Suprapubic skin (tissue), 4 donors: ENCODE measurements at places on chromosomes 2 and 18. TPM values are rescaled to one million over a fixed set of nuclear protein-coding genes. Genes with fewer than 3 reads are reported as not detected.
A peak's percentile ranks its signal among the peaks of the same experiment; 100 is the strongest.

GRCh38 chr2:23550553-23550952 lies 165.6 kb downstream of the KLHL29 start:
- H3K27me3 ChIP-seq: no peaks in the 10 kb centered on the region
- no peak overlapping the region for H3K4me3 ChIP-seq
- no peaks in the 10 kb centered on the region for H3K36me3 ChIP-seq
- H3K4me1 ChIP-seq: peaks cover 18% of the 10 kb centered on the region

DNA sequence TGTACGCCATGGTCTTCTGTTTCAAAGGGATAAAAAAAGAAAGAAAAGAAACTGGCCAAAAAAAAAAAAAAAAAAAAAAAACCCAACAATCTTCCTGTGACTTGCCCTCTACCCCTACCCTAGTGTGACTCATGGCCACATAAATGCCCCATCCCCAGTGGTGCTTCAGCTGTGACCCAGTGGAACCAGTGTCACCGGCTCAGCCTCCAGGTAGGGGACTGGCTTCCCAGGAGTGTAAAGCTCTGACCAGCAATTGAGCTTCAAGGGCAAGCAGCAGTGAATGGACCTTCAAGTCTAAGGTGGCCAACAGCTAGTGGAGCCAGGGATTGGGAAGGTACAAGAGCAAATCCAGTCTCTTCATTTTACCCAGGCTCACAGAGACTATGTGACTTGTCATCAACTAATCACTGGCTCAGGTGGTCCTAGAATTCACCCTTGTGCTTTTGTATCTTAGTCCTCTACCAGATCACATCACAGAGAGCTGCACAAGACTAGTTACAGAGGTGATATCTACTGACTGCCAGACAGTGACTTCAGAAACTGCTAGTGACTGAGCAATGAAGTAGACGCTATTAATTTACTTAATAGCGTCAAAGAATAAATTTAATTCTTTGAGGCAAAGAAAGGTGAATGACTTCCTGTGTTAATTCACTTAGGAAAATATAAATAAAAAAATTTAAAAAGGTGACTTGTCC lies 1.3 kb upstream of the TGFBRAP1 start:
- H3K4me1 ChIP-seq: peaks cover 26% of the 10 kb centered on the region
- no peaks in the 10 kb centered on the region for H3K36me3 ChIP-seq
- peak overlapping the region; percentile 84 for H3K4me3 ChIP-seq
- no peak overlapping the region for H3K27ac ChIP-seq
- H3K27me3 ChIP-seq: no peaks in the 10 kb centered on the region

GRCh38 chr2:43194121-43194869 lies 32.1 kb downstream of the ZFP36L2 start:
- peaks cover 3% of the 10 kb centered on the region for H3K4me1 ChIP-seq
- H3K36me3 ChIP-seq: no peaks in the 10 kb centered on the region
- no peak overlapping the region for H3K27ac ChIP-seq
- DNase-seq: no peak

DNA sequence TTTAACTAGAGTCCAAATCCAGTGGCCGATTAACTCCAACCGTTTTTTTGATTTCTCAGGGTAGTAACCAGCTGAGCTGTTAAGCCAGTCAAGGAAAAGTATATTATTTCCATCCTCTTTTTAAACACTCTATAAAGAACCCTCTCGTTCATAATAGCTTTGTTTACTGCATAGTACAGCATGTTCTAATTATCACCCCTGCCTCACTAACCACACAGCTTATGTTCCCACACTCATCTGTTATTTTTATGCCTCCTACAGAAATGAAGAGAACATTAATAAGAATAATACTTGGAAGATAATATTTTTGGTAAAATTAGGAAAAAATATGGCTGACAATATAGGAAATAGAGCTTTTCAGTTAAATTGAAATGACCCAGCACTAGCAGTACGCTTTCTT lies 2132.8 kb upstream of the CELF4 start:
- no peak for DNase-seq
- H3K27ac ChIP-seq: no peak overlapping the region
- H3K27me3 ChIP-seq: no peaks in the 10 kb centered on the region
- no peak overlapping the region for H3K4me3 ChIP-seq

ANKRD30B gene
- total RNA-seq: not detected

GRCh38 chr2:37472959-37473358 lies 128.5 kb downstream of the QPCT start:
- DNase-seq: no peak
- no peak overlapping the region for H3K4me3 ChIP-seq
- H3K36me3 ChIP-seq: no peaks in the 10 kb centered on the region
- H3K27me3 ChIP-seq: no peaks in the 10 kb centered on the region
- peaks cover 11% of the 10 kb centered on the region for H3K4me1 ChIP-seq

DNA sequence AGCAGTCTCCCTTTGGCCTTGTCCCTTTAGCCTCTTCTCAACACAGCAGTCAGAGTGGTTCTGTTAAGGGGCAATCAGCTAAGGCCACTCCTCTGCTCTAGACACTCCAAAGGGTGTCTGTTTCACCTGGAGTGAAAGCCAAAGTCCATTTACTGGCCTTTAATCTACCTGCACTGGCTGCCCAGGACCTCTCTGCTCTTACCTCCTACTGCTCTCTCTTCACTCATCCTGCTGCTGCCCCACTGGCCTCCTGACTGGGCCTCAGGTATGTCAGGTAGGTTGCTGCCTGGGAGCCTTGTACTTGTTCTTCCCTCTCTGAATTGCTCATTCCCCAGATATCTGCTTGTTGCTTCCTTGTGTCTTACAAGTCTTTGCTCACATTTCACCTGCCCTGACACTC lies 68.2 kb downstream of the PIKFYVE start:
- no peak overlapping the region for H3K4me3 ChIP-seq
- no peak for DNase-seq
- H3K27me3 ChIP-seq: no peaks in the 10 kb centered on the region

DNA sequence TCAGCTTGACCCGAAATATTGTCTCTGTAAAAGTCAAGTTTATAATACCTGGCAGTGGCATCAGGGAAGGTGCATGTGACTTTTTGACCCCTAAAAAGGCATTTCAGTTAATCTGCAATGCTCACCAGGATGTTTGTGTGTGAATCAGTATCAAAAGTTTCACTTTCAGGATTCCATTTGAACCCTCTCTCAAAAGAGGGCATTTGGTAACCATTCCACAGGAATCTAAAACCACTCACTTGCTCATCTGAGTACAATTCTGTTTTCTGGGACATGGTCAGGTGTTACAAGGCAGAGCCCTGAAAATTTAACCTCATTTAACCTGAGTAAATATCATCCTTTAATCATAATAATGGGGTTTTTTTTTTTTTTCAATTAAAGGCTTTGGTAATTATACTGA lies 77.9 kb upstream of the KLF7 start:
- H3K27me3 ChIP-seq: no peaks in the 10 kb centered on the region
- no peak for DNase-seq
- peaks cover 22% of the 10 kb centered on the region for H3K4me1 ChIP-seq
- H3K27ac ChIP-seq: no peak overlapping the region
- H3K4me3 ChIP-seq: no peak overlapping the region

ST8SIA3 gene
- not detected for total RNA-seq

DNA sequence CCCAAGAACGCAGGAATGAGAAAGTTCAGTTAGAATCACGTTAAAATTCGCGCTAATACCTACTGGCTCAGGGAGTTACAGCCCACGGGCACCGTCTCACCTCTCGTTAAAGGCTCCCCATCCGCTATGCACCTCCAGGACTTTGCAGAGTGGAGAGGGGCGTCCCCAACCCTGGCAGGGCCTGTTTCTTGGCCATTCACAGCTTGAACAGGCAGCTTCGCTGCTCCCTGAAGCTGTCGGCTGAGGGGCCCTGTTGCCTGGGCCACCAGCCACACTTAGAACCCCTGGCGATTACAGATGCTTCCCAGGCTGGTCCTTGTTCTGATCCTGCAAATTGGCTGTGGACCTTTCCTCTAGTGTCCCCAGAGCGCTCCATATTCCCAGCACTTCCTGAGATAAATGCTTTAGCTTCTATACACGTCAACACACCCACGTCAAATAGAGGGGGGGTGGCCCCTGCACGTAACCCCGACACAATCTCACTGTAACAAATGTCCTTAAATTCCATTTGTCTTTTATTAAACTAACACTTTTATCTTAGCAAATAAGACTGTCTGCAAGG lies 16.8 kb upstream of the SNTG2 start:
- no peaks in the 10 kb centered on the region for H3K4me1 ChIP-seq
- peaks cover 2% of the 10 kb centered on the region for H3K27me3 ChIP-seq
- no peak overlapping the region for H3K27ac ChIP-seq

KCTD1 gene
- 104 TPM for total RNA-seq

- H3K27ac ChIP-seq: no peak overlapping the region
- no peaks in the 10 kb centered on the region for H3K27me3 ChIP-seq
- no peak overlapping the region for H3K4me3 ChIP-seq
Observed at GRCh38 chr2:199933466-199933865, 21.8 kb downstream of the TYW5 start.

DNA sequence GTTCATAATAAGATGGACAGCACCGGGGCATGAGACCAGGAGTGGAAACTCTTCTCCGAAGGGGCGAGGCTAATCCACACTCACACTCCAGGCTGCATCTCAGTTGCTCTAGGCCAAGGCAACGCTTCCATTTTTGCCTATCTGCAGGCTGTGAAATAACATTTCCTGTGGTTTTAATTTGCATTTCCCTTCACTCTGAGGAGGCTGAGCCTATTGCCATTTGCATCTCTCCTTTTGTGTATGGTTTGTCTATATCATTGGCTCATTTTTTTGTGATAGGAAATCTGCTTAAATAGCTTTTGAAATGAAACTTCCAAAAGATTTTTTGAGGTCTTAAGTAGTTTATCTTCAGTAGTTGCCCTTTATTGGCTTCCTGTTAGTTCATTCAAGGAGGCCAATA lies 57.6 kb downstream of the TPGS2 start:
- no peaks in the 10 kb centered on the region for H3K36me3 ChIP-seq
- H3K27ac ChIP-seq: no peak overlapping the region
- H3K4me1 ChIP-seq: no peaks in the 10 kb centered on the region
- no peaks in the 10 kb centered on the region for H3K27me3 ChIP-seq

CXCR4 gene
- total RNA-seq: 5.8 TPM

DNA sequence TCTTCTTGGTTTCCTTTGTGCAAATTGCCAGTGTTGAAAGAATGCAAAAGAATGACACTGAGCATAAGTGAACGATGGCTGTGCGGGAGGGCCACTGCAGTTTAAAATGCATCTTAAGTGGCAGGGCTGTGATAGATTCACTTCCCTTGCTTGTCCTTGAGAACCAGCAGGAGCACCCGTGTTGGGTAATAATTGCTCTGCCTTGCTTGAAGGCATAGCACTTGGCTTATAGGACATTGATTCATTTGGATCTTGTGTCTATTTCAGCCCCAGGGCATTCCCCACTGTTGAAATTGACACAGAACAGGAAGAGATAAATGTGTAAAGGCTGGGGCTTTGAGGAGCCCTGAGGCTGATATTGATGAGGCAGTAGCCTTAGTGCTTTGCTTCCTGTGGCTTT lies 1003.7 kb upstream of the GYPC start:
- no peak overlapping the region for H3K4me3 ChIP-seq
- H3K27me3 ChIP-seq: no peaks in the 10 kb centered on the region
- no peak for DNase-seq
- no peak overlapping the region for H3K27ac ChIP-seq
- H3K4me1 ChIP-seq: no peaks in the 10 kb centered on the region

- no peaks in the 10 kb centered on the region for H3K27me3 ChIP-seq
- H3K4me1 ChIP-seq: no peaks in the 10 kb centered on the region
- H3K36me3 ChIP-seq: no peaks in the 10 kb centered on the region
- no peak overlapping the region for H3K27ac ChIP-seq
- no peak overlapping the region for H3K4me3 ChIP-seq
- DNase-seq: no peak
Observed at GRCh38 chr2:227456772-227457171, 15.2 kb upstream of the AGFG1 start.

GRCh38 chr2:33335516-33335915 lies 140.9 kb upstream of the RASGRP3 start:
- H3K27me3 ChIP-seq: no peaks in the 10 kb centered on the region
- H3K4me1 ChIP-seq: no peaks in the 10 kb centered on the region
- no peak overlapping the region for H3K27ac ChIP-seq
- H3K4me3 ChIP-seq: no peak overlapping the region
- no peak for DNase-seq
- no peaks in the 10 kb centered on the region for H3K36me3 ChIP-seq

DGUOK gene
- total RNA-seq: 50.2 TPM

COL4A3 gene
- not detected for total RNA-seq

GRCh38 chr2:206068207-206068606 lies 17.8 kb downstream of the INO80D start:
- no peaks in the 10 kb centered on the region for H3K36me3 ChIP-seq
- H3K4me1 ChIP-seq: peaks cover 9% of the 10 kb centered on the region
- no peaks in the 10 kb centered on the region for H3K27me3 ChIP-seq

COPS9 gene
- 30.6 TPM for total RNA-seq

DNA sequence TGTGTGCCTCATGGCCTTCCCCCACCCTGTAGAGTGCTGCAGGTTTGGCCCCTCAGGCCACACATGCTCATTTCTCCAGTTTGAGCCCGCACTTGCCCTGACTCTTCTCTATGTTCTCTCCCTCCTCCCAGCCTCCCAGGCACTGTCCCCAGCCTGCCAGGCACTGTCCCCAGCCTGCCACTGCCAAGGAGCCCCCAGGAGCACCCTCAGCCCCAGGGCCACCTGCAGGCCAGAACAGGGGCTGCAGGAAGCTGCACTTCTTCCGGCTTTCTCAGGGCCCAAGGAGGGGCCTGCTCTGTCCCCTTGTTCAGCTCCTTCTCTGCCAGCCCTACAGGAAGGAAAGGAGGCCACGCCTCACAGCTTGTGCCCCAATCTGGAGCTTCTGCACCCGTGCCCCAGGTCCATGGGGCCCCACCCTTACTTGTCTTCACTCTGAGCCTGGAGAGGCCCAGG lies 31.6 kb downstream of the CYP26B1 start:
- no peak overlapping the region for H3K4me3 ChIP-seq
- H3K27me3 ChIP-seq: peaks cover 8% of the 10 kb centered on the region
- DNase-seq: no peak
- H3K4me1 ChIP-seq: peaks cover 31% of the 10 kb centered on the region

DNA sequence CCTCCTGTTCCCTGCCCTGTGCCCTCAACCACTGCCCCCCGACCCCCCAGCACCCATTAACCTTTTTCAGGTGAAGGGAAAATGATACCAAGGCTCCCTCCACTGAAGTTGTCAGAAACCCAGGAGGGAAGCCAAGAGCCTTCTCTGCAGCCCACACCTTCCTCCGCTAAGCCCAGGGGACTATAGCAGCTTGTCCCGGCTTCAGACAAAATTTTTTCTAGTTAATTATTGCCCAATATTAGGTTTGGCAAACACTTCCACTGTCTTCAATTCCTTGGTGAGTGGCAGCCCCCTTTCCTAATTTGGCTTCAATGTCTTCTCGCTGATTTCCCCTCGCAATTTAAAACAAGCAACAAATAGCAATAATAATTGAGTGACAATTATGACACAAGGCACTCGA lies 23.9 kb downstream of the RFX8 start:
- DNase-seq: no peak
- no peaks in the 10 kb centered on the region for H3K4me1 ChIP-seq
- H3K27ac ChIP-seq: no peak overlapping the region
- H3K27me3 ChIP-seq: no peaks in the 10 kb centered on the region
- no peaks in the 10 kb centered on the region for H3K36me3 ChIP-seq

DNA sequence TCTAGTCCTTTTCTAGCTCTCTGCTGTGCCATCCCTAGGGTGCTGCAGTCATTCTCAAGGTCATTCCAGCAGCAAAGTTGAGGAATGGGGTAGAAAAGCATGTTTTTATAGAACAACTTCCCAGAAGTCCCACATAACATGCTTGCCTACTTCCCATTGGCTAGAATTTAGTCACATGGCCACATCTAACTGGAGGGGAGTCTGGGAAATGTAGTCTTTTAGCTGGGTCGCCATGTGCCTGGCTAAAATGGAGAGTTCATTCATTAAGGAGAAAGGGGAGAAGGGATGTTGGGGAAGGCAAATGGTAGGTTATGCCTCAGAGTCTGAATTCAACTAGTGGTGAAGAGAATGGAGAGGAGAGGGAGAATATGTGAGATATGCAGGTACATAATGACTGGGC lies 85.7 kb downstream of the SLC4A3 start:
- H3K36me3 ChIP-seq: no peaks in the 10 kb centered on the region
- no peaks in the 10 kb centered on the region for H3K27me3 ChIP-seq
- DNase-seq: no peak
- no peak overlapping the region for H3K27ac ChIP-seq
